ENCODE measurements at places on chromosomes 13 and 19. TPM values are rescaled to one million over a fixed set of nuclear protein-coding genes. Genes with fewer than 3 reads are reported as not detected.

NANOS3 gene
- polyA plus RNA-seq, result not detected

GRCh38 chr19:20078581-20079031, 806 bp downstream of the ZNF90 start:
- DNase-seq, result peak; percentile 75

GRCh38 chr13:21606796-21607195, 2.8 kb upstream of the MICU2 start:
- DNase-seq, result no peak

- no peak for DNase-seq
Measured at GRCh38 chr19:29978080-29978479, 36.0 kb downstream of the URI1 start.

DNA sequence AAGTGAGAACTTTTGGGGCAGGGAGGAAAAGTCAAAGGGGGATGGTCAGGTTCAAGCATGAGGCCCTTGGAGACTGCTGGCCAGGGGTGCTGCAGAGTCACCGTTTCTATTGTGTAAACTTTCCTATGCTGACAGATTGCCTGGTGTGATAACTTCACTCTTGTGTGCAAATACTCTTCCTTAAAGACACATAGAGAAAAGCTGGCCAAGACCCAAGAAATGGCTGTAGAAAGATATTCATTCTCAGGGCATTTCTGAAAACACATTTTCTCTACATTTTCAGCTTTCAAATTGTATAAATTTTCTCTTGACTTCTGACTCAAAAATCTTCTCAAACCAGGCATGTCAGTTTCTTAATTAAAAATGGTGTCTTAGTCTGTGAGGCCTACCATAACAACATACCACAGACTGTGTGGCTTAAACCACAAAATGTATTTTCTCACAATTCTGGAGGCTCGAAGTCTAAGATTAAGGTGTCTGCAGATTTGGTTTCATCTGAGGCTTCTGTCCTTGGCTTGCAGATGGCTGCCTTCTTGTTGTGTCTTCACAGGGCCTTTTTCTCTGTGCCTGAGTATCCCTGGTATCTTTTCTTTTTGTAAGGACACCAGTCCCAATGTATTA, 304.5 kb downstream of the KCNRG start:
- peak; percentile 83 for DNase-seq

Measured in fibroblast of lung (primary cell).